Stimulated activated CD4-positive, alpha-beta T cell treated with anti-CD3 and anti-CD28 coated beads, Interleukin-4, amount 100 ng/mL, for 1 hour (primary cell): ENCODE measurements at places on chromosomes 5 and 9.

- DNase-seq, result no peak
These were observed 180.3 kb downstream of the SEMA6A start for GRCh38 chr5:116394186-116394867.

DNA sequence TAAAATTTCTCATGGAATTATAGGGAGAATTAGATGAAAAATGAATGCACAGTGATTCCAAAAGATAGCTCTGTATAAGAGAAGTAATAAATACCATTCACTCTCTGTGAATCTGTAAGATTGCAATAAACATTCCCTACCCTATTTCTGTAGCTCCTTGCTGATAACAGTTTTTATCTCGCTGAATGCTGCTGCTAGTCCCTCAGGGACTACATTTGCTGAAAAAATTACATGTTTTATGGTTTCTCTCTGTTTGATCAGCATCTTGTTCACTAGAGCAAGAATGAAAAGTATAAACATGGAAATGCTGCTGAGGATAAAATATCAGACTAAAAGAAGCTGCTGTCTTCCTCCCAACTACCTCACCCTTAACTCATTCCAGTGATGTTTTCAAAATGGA lies 44.3 kb upstream of the TYRP1 start:
- no peak for DNase-seq

- DNase-seq, result no peak
These were observed 431.7 kb upstream of the POU5F2 start for GRCh38 chr5:94173100-94173499.

DNA sequence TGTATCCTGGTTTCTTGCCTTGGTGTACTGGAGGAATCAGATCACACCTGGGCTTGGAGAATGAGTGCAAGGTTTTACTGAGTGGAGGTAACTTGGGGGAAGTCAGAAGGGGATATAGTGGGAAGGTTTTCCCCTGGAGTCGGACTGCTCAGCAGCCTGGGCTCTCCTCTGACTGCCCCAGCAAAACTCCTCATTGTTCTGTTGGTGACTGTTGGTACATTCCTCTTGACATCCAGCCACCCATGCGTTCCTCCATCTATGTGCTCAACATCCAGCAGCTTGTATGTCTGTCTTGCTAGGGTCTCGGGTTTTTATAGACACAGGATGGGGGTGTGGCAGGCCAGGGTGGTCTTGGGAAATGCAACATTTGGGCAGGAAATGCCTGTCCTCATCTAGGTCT lies 96.0 kb downstream of the ZFAND5 start:
- DNase-seq, result no peak

GRCh38 chr5:25481463-25481862 lies 836.7 kb upstream of the CDH10 start:
- no peak for DNase-seq
